Stimulated activated CD4-positive, alpha-beta T cell treated with anti-CD3 and anti-CD28 coated beads, TNF-alpha, amount 100 ng/mL, for 1 hour (primary cell): ENCODE measurements at places on chromosomes 16 and 17.

DNA sequence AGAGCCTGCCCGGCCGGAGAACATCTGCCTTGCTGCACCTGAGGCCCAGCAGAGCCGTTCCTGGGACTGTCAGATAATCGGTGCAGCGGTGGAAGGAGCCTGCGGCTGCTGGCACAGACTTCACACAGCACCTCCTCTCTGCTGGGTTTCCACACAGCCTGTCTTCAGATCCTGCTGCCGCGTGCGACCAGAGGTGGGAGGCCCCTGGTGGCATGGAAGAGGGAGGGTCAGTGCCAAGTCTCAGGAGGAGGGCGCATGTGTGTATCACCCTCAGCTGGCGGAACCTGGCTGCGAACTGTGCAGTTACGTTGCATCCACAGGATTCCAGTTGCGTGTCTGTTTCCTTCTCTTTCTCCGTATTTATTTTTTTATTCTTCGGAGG is 3.3 kb downstream of the CDK5R1 start:
- no peak for DNase-seq

DNA sequence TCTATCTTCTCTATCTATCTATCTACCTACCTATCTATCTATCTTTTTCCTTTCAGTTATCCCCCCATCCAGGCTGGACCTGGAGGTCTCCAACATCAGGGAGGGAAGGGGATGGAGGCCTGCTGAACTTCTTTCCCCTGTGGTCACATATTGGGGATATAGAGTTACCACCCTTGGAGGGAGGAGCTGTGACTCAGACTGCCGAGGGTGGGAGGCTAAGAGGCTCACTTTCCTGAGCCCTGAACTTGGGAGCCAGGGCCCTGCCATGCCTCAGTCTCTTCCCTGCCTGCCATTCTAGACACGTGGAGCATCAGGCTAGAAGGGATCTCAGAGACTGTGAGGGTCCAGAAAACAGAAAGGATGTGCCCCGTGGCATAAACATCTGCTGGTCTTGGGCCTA is 8.4 kb downstream of the LRRC3C start:
- DNase-seq: no peak

GRCh38 chr16:55471448-55472097 is 7.4 kb upstream of the MMP2 start:
- no peak for DNase-seq

GRCh38 chr17:61289408-61290385 is 109.9 kb upstream of the TBX2 start:
- no peak for DNase-seq

- DNase-seq: no peak
Observed at GRCh38 chr17:39225959-39226683, 376 bp upstream of the STAC2 start.

DNA sequence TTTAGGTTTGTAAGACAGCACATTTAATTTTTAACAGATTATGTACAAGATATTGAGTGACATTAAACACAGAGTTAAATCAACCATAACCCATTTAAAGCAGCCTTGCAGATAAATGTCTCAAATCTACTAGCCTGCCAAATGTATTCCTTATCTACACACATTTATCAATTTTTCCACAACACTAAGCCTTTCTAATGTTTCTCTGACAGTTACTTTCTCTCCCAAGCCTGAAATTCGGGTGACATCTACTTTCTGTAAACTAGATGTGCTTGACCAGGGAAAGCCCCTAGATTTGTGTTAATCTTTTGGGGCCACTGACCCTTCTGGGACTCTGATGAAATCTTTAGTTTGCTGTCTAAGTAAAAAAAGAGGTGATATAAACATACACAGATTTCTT is 69.0 kb downstream of the CDH13 start:
- no peak for DNase-seq

- no peak for DNase-seq
Observed at GRCh38 chr16:88568710-88569613, 1.2 kb upstream of the ZC3H18 start.

DNA sequence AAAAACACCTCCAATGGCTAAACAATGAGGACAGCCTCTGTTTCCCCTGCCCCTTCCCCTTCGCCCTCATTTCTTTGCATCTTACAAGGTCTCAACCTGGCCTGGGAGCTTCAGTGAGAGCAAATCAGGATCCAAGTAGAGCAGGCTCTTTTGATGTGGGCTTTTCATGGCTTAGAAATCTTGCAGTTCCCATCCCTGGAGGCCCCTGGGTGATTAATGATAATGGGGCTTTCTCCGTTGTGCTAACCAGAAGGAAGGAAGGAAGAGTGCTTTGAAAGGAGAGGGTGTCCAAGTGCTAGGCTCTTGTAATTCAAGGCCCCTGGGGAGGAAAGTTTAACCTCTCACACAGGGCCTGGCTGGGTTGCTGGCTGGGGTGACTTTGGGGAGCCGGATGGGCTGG is 18.5 kb upstream of the IRX3 start:
- no peak for DNase-seq

- no peak for DNase-seq
Observed at GRCh38 chr16:596736-597060, 6.8 kb downstream of the RAB40C start.

DNA sequence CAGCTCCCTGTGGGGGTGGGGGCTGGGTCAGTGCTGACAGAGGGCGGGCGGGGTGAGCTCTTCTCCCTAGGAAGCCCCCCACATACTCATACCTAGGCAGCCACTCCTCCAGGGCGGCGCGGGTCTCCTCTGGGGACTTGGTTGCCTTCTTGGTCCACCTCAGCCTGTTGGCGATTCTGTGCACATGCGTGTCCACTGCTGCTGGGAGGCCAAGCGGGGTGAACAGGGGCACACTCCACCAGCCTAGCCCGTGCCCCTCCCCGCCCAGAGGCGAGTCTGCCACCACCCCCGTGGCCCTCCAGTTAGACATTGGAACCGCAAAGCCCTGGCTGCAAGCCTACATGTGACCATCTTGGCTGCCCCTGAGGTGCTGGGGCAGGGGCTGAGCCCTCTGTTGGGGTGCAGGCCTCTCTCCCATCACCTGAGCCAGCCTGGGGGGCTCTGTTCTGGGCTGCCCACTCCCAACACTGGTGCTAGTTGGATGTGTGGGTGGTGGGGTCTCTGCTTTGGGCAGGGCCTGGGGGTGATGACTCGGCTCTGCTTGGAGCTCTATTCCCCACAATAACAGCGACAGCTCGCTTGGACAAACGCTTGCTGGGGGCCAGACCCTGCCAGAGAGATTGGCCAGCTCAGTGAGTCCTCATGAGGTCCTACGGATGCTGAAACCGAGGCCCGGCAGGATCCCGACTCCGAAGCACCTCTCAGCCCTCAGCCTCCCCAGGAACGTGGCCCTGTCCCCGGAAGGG is 7.4 kb downstream of the NTHL1 start:
- no peak for DNase-seq

DNA sequence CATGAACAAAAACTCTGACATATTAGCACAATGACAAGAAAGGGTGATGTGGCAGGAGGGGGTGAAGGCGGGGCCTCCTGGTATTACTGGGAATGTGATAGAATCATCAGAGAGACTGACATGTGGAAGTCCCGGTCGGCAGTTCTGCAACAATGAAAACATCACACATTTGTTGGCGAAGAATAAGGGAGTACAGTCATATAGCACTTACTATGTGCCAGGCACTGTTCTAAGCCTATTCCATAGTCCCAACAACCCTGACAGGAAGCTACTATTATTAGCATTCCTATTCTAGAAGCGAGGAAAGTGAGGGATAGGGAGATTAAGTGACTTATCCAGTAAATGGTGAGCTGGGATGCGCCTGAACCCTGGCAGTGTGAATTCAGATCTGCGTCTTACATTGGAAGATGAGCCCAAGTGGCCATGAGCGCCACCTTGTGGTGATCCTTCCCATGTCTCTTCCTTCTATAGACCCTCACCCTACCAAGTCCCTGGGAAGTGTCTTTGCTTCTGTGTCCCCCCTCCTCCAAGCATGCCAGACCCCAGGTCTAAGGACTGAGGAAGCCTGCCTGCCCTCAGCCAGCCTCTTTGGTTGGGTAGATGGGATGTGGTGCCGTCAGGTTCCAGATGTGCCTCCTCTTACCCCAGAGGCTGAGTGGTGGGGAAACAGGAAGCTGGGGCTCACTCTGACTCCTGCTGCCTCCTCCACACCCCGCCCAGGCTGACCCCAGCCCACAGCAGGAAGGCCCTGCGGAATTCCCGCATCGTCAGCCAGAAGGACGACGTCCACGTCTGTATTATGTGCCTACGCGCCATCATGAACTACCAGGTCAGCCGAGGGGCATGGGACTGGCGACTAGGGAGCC is 14.0 kb downstream of the FMNL1 start:
- DNase-seq: peak; percentile 59

DNA sequence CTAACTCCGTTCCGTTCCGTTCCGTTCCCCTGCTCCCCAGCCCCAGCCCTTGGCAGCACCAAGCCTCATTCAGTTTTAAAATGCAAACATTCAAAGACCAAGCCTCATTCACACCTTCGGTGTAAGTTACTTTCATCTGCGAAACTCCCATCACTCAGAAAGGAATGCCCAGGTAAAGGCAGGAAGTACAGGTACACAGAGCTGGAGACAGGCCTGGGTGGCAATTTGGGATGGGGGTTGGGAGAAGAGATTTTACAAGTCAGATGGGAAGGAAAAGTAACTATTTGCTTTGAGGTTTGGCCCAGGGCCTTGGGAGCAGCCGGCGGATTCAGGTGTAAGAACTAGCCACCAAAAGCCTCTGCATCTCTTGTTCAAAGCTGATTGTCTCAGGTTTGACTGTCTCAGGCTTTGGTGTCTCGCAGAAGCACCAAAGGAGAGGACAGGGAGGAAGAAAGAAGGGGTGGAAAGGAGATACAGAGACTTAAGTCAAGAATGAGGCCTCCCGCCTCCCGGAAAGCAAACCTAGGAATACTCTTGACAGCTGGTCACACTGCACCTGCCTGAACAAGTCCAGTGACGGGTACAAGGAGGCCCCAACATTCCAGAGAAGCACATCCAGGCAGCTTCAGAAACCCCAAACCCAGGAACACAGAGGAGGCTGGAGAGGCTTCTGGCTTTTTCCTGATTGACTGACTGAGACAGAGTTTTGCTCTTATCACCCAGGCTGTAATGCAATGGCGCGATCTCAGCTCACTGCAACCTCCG is 54.7 kb downstream of the NXN start:
- DNase-seq: no peak

GRCh38 chr17:49588312-49588711 is 12.6 kb downstream of the NXPH3 start:
- no peak for DNase-seq

DNA sequence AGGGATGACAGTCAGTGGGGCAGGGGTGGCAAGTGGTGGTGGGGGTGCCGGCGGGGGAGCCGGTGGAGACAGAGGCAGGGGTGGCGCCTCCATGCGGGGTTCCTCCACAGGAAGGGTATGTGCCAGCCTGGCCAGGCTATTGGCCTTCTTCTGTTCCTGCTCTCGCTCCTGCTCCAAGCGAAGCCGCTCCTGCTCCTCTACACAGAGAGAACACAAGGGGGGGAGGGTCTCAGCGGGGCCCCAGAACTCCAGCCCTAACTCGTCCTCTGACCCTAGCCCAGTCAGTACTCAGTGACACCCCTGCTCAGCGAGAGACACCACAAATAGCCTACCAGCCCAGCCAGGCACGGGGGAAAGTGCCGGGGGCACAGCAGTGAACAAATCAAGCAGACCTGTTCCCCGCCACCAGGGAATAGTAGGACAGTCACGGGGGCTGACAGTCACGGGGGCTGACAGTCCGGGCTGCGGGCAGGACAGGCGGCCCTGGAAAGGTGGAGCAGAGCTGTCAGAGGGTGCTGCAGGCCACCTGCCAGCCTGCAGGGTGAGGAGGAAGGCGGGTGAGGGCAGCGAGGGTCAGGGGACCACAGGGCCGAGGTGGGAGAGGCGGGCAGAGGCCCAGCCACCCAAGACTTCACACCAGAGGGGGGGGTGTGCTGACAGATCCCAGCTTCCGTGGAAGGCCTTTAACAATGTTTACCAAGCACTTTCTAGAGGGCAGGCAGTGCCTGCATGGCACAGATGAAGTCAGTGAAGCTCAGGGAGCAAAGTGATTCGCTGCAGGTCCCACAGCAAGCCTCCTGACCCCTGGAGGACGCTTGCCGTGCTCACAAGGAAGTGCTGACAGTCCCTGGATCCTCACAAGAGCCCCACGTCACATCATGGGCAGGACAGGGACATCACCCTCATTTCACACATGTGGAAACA is 5.3 kb downstream of the MNT start:
- no peak for DNase-seq

- no peak for DNase-seq
Observed at GRCh38 chr16:21600031-21600773, 825 bp downstream of the METTL9 start.

- no peak for DNase-seq
Observed at GRCh38 chr17:34713687-34714086, 134.3 kb downstream of the TMEM132E start.

DNA sequence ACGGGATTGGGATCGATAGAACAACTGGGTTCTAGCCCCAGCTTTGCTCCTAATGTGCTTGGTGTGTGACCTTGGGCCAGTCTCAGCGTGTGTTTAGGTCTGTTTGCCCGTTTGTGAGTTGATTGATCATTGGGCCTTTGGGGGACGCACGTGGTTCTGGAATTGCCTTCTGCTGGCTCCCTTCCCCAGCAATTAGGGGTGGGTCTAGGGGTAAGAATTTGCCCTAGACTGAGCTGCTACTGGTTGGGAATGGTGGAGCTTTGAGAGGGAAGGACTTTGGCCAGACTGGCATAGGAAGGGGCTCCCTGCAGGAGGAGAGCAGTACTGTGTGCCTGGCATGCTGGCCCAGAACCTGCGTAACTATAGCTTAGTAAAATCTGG is 1.5 kb downstream of the SPNS2 start:
- DNase-seq: no peak

- DNase-seq: no peak
Observed at GRCh38 chr17:41782142-41782541, 4.4 kb downstream of the JUP start.

GRCh38 chr17:10739386-10739785 is 9.6 kb upstream of the TMEM220 start:
- DNase-seq: no peak

DNA sequence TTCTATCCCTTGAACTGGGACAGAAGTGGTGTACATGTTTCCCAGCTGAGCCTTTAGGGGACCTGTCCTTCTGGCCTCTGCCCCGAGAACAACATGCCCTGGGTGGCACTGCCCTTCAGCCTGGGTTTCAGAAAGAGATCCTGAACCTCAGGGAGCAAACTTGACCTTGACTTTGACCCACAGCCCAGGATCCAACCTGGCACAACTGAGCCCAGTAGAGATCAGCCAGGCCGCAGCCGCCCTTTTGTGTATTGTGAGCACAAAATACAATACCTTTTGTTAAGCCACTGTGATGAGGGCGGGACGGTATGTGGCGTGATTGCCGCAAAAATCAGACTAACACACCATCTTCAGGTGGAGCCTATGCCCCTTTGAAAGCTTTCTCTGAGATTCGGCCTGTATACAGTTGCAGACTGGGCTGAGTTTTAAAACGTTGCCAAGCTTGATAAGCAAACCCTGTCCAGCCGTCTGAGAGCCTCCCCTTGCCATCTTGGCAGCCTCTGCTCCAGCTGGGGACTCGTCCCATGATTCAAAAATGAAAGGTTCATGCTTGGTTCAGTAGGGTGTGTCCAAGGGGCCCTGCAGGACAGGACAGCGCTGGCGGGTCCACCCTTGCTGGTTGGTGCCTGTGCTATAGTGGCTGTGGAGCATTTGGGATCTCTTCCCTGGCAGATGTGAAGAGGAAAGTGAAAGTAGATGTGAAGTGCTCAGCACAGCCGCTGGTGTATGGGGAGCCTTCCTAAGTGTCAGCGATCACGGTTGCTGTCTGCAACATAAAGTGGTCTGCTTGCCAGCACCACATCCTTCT is 40.3 kb downstream of the FOXL1 start:
- no peak for DNase-seq

GRCh38 chr17:8979715-8980114 is 14.2 kb upstream of the PIK3R5 start:
- DNase-seq: no peak

- no peak for DNase-seq
Observed at GRCh38 chr17:29625037-29625750, 2.5 kb upstream of the CORO6 start.

GRCh38 chr17:76142039-76142584 is 1.1 kb upstream of the FOXJ1 start:
- no peak for DNase-seq
